ENCODE measurements at places on chromosomes 3 and 15.

DNA sequence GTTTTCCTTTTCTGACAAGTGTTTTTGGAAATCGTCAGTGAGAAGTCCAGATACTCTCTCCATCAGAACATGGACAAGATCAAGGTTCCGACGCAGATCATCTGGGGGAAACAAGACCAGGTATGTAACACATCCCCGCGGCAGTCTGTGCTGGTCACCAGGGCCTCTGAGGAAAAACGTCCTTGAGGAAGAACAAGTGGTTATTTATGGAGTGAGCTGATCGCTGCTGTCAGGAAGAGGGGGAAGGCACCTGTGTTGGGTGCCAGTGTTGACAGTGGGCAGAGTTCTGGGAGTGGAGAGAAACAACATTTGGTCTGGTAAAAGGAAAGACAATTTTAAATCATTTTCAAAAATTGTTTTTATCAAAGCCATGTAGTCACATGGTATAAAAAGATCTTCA is 20.7 kb upstream of the RPP14 start:
- no peak for DNase-seq

GRCh38 chr3:101521211-101521701 is 8.2 kb upstream of the SENP7 start:
- DNase-seq, result no peak

DNA sequence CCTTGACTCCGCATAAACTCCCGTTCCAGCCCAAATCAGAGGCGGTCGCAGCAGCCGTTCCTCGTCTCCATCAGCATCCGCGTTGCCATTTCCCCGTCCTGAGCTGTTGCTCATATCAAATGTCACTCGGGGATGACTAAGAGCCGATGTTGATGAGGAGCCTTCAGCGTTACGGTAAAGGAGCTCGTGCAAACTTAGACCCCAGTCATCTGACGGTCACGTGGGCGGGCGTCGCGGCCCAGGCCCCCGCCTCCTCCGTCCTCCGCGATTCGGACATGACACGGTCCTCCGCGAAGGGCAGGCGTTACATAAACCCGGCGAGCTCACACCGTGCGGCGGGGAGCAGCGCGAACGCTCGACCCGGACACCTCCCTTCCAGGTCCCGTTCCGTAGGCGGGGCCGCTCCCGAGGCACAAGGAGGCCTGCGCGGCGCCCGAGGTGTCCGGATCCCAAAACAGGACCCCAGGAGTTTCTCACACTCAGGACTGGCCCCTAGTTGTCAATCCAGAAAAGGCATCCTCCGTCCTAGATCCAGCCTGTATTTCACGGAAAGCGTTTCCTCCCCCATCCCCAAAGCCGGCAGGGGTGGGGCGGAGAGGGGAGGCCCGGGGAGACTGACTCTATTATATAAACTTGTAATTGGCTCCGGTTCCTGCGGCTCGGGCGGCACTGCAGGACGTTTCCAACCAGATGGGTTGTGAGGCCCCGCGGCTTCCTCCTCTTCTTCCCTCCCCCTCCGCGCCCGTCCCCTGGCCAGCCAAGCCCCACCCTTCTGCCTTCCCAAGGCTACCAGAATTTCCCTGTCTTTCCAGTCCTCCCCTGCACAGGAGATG is 100.0 kb upstream of the IGF1R start:
- DNase-seq, result no peak

GRCh38 chr3:37653466-37653865 is 208.2 kb upstream of the CTDSPL start:
- DNase-seq, result no peak

DNA sequence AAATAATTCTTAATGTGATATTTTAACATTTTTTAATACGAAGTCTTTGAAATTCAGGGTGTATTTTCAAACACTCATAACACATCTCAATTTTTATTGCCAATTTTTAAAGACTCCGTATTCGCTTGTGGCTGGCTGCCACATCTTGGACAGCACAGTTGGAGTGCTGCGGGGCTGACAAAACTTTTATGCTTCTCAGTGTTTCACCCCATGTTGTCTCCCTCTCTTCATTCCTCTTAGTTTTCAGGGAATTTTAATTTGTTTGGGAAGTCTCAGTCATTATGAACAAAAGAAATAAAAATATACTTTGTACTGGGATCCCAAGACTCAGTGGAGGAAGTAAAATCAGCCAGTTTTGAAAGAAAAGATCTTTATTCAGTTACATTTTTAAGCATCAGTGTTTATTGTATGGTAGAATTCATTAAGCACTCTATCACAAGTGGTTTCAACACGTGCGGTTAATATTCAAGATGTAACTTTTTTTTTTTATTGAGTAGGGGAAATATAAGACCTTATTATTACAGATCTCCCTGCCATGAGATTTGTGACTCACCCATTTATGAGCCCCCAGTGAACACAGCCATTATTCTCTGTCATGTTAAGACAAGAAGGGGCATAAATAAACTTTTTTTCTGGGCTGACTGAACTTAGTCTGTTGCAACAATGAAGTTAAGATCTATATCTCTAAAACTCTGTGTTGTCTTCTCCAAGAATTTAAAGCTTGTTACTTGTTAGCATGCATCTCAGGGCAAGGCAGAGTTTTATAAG is 26.8 kb downstream of the KAT2B start:
- DNase-seq, result no peak

DNA sequence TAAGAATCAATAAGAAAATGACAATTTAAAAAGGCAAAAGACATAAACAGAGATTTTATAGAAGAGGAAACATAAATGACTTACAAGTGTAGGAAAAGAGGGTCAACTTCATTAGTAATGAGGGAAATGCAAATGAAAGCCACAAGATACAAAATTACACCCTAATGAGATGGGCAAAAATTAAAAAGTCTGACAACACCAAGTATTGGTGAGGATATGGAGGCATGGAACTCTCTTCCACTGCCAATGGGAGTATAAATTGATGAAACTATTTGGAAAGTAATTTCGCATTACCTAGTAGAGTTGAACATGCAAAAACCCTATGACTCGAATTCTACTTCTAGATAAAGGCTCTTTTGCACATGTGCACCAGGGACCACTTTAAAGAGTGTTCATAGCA is 28.2 kb upstream of the ITGA11 start:
- DNase-seq, result no peak

DNA sequence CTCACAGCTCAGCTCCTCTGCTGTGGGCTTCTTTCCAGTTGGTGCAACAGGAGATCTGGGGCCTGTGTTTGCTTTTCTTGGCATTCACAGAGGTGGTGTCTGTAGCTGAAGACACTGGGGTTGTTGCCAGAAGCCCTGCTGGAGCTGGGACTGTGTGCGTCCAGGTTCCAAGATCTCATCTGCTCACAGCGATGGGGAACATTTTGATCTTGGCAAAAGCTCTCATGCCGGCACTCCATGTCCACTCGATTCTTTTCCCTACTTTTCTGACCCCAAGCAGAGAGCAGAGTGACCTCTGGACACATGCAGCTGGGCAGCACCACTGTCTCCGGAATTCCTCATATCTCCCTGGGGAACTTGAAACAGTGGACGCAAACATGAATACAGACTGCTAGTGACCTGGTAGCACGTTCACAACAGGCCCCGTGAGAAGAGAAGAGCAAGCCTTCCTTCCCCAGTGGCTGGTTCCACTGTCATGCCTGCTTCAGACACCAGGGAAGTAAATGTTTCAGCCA is 36.1 kb upstream of the MECOM start:
- no peak for DNase-seq

Data from NCI-H187 treated with DMSO at 0.1 percent for 48 hours (cell line).